ENCODE measurements at places on chromosomes 12 and 14.
A peak's percentile ranks its signal among the peaks of the same experiment; 100 is the strongest.

DNA sequence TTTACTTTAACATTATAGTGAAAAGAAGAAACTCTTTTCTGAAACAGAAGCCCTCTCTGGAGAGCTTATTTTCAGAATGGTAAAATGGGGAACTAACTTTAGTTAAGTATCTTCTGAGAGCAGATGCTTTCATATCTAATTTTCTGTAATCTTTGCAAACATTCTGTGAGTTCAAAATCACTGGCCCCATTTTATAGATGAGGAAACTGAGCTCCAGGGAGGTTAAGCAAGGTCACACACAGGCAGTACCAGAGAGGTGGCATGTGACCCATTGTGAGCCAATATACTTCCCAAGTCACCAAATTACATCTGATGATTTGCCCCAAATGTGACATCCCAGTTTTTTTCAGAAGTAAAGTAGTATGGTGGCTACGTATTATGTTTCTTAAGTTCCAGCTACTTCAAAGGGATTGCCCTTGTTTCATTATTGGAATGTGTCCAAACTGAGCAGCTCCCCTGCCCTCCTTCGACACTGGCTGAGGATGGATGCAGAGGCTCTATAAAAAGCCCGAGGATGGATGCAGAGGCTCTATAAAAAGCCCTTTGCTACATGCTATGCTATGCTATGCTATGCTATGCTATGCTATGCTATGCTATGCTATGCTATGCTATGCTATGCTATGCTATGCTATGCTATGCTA is 36.2 kb upstream of the NUDT4 start:
- no peak for DNase-seq

DNA sequence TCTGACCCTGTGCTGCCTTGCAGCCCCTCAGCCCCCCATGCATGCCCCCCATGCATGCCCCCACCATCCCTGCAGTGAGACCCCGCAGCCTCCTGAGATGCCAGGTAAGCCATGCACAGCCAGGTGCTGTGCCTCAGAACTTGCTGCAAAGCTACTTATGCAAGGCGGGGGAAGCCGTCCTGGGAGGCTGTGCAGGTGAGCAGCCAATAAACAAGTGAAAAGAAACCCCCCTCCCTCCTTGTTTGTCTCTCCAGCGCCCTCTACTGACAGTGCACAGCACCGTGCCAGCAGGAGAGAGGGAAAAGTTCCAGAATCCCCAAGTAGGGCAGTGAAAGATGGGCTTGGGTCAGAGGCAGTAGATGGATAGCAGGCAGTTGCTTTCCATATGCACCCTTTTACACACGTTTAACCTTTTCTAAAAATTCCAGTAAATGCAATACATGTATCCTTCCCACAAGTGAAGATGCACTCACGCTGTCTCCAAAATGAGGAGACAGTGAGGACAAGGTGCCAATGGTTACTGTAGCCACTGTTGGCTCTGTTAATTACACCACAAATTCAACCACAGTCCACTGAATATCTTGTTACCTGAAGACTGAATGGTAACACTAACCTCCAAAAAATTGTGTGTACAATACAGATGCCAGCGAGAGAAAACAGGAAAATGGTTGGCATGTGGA is 18.0 kb downstream of the TNFAIP2 start:
- DNase-seq, result peak; percentile 52

- no peak for DNase-seq
Observed at GRCh38 chr12:46100551-46101484, 110.4 kb upstream of the SCAF11 start.

DNA sequence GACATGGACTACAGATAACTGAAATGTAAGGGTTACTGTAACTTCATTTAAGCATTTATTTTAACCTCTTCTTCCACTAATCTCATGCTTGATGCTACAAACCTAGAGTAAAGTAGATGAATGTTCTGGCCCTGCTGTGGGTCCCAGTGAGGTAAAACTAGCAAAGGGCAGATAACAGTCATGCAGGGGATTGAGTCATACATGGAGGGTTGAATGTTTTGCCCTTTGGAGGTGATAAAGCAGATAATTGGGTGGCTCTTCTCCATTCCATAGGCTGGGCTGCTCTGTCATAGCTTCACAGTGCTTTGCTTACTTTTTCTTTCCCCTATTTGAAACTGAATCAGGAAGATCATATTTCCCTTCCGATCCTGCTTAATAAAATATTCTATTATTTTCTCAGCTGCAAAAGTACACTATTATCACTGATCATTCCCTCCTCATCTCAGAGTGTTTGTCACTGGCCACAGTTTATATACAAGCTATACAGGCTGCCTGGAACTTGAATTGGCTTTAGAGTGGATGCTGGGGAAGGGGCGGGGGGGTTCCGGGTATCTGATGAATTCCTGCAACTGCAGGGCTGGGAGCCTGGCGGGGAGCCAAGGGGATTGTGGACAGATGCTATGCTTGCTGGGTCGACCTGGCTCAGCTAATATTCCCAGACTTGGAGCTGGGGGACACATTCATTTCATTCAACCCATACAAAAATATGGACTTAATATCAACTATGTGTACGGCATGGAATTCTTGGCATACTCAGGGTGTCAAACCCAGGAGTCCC is 235.1 kb downstream of the NRXN3 start:
- no peak for DNase-seq

DNA sequence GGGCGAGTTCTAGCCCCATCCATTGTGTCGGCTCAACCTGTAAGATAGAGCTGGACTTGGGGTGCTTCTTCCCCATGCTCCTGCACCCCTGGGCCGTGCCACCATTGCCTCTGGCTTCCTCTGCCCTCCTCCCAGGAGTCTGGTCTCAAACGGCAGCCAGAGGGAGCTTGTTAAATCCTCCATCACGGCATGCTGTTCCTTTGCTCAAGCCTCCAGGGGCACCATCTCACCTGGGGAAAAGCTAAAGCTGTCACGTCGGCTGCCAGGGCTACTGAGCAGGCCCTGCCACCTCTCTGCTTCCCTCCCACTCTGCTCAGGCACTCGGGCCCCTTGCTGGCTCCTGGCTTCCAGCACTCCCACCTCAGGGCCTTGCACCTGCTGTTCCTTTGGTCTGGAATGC is 140.4 kb downstream of the RBM19 start:
- DNase-seq, result no peak

GRCh38 chr14:89486505-89486904 is 69.5 kb upstream of the FOXN3 start:
- DNase-seq, result no peak

- DNase-seq, result no peak
Observed at GRCh38 chr12:116662612-116663144, 75.2 kb downstream of the SPRING1 start.

DNA sequence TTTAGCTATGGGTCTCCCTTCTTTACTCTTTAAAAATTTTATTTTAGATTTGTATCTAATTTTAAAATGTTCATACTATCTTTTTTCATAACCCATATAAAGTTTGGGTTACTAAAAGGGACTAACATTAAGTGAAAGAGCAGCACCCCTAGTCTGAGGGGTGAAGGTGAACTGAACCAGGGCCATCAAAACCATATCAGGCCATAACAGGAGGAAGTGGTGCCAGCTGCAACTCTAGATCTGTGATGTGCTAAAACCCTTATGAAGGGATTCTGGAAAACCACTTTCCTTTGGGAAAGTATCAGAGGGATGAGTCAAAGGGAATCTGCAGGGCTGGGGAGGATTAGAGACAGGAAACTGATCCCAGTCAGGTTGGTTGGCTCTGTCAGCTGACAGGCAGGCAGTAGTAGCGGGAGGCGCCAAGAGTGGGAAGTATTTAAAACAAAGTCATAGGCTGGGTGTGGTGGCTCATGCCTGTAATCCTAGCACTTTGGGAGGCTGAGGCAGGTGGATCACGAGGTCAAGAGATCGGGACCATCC is 162.5 kb downstream of the PPM1H start:
- no peak for DNase-seq

DNA sequence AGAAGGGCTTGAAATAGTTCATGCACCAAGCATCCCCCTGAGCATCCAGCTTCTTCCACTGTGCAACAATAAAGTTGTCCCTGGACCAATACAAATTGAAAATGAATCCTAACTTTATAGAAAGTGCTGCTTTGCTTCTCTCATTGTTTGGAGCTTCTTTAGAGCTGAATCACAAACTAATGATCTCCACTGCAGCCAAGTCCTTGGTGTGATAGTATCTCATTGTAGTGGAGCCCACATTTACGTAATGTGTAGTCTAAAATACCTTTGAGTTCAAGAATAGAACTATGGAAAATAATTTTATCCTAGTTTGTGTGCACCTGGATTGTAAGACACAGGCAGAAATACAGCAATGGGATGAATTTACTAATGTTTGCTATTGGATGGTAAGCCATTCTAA is 319.9 kb downstream of the EGLN3 start:
- no peak for DNase-seq

DNA sequence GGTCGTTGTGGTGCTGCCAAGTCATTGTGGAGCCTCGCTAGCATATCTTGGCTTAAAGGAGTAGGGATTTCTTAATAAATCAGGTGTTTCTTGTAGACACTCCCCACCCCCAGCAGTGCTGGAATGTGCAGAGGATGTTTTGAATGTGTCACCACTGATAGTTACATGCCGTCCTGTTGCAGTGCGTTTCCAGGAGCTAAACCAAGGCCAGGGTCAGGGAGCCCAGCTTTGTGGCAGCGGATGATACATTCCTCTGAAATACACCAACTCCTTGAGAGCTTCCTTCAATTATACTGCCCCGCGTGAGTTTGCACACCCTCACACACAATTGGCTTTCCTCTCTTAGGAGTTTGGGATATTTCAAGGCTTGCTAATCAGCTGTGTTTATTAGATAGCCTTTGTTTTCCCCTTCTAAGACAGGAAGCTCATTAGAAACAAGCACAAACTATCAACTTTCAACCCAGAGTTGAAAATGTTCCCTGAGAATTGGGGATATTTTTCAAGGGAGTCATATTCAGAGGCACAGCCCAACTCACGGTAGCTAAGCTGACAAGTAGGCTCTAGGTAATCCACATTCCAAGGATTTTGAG is 154.9 kb downstream of the C12orf75 start:
- DNase-seq, result no peak

DNA sequence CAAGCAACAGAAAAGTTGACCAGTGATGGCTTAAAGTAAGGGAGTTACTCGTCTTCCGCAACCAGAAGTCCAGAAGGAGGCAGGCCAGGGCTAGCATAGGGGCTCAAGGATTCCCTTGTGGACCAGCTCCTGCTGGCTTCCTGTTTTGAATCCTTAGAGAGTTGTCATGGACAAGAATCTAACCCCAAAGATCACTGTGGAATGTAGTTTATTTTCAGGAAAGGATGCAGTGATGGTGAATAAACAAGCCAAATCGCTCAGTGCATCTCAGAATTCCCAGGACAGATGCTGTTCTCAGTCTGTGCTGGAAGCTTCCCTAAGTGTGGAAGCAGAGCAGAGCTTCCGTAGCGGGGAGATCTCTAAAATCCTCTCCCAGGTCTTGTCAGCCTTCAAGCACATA is 311.3 kb downstream of the C12orf75 start:
- DNase-seq, result no peak

- DNase-seq, result no peak
Observed at GRCh38 chr12:2126676-2127406, 74.1 kb downstream of the CACNA1C start.

GRCh38 chr12:75850721-75851462 is 180.7 kb downstream of the PHLDA1 start:
- no peak for DNase-seq

DNA sequence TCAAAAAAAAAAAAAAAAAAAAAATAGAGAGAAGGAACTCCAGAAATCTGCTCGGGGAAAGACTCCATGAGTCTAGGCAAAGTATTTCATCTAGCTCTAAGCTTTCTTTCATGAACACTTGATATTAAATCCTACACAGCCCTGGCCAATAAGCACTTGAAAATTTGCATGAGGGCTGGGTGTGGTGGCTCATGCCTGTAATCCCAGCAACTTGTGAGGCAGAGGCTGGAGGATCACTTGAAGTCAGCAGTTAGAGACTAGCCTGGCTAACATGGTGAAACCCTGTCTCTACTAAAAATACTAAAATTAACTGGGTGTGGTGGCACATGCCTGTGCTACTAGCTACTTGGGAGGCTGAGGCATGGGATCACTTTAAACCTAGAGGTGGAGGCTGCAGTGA is 13.1 kb upstream of the METAP2 start:
- no peak for DNase-seq

DNA sequence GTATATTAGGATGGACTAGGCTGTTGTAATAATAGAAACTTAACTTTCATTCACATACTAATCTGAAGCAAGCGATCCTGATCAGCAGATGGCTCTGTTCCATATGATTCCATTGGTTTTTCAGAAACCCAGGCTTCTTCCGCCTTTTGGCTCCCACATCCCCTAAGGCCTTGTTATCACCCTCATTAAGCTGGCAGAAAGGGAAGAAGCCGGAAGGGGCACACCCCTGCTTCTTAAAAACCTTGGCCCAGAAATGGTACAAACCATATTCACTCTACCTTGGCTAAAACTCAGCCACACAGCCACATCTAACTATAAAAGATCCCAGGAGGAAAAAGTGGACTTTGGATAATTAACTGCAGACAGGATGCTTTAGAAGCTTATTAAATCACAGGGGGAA is 329.2 kb downstream of the PCNX1 start:
- no peak for DNase-seq

DNA sequence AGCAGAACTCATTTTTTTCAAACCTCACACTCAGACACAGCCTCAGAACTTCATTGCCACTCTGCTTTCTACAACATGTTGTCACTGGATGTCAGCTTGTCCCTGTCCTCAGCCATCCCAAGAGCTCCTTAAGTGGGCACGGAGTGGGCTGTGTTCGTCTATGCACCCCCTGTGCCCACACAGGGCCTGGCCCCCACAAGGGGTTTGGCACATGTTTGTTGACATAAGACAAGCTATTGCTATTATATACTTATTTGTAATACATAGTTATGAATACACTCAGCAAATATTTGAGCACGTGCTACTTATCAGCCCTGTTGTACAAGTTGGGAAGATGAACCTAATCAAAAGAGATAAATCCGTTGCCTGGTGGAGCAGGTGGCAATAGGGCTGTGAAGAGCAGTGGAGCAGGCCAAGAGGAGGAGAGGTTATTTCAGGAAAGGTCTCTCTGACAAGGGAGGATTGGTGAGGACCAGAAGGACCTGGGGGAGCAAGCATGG is 4.3 kb upstream of the BDKRB1 start:
- no peak for DNase-seq
